ENCODE measurements at places on chromosomes 2 and 18. TPM values are rescaled to one million over a fixed set of nuclear protein-coding genes. Genes with fewer than 3 reads are reported as not detected.
A peak's percentile ranks its signal among the peaks of the same experiment; 100 is the strongest.

- DNase-seq, result no peak
Measured at GRCh38 chr2:66534461-66534860, 99.5 kb downstream of the MEIS1 start.

DNA sequence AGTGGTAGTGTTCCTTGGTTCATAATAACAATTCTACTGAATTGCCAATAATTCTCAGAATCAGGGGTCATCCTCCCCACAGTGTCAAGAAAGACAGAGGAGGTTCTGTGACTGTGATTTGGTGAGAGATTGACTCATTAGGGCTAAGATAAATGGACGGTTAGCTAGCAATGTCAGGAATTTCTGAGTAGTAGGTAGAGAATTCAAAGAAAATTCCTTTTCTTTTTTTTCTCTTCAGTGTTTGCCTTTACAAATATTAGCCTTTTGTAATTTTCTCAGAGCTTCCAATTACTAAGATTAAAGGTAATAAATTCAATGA is 16.8 kb upstream of the CRIM1 start:
- DNase-seq, result no peak

DNA sequence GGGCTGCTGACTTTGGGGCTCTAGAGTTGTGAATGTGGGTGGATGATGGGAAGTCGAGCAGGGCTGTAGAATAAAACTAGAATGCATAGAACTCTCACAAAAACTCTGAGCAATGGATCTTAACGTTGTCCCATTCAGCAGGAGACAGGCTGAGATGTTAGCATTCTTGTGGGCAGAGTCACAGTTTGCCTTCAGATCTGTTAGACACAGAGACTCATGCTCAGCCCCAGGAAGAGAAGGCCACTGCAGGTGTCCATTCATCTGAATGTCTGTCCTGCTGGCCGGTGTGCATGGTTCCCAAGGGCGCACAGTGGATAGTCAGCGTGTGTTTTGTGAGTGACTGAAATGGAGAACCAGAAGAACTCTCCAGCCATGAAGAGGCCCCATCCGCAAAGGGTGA is 111.3 kb downstream of the TSN start:
- DNase-seq, result no peak

GRCh38 chr2:206981739-206982340 is 42.5 kb downstream of the CPO start:
- DNase-seq, result peak; percentile 89

DNA sequence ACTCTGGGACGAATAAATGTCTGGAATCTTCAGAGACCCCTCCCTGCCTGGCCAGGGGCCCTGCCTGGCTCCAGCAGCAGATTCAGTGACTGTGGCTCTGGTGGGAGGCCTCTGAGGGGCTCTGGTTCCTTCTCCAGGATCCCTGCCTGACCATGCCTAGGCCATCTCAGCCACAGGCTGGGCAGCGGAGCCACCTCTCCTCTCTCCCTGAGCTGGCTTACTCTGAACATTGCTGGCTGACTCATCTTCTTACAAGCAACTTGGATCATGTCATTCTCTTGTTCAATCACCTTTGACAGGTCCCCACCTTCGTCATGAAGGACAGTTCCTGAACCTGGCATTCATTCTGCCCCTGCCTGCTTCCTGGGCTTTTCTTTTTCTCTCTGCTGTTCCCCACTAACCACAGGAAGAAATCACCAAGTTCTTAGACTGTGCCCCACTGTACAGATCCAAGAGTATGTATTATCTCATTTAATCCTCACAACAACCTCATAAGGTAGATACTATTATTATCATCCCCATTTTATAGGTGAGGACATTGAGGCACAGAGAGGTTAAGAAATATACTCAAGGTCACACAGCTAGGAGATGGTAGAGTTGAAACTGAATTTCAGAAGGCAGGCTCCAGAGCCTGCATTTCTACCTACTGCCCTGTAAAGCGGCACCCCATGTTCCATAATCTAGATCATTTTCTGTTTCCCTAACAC is 155.5 kb upstream of the SMAD2 start:
- DNase-seq, result no peak

DNA sequence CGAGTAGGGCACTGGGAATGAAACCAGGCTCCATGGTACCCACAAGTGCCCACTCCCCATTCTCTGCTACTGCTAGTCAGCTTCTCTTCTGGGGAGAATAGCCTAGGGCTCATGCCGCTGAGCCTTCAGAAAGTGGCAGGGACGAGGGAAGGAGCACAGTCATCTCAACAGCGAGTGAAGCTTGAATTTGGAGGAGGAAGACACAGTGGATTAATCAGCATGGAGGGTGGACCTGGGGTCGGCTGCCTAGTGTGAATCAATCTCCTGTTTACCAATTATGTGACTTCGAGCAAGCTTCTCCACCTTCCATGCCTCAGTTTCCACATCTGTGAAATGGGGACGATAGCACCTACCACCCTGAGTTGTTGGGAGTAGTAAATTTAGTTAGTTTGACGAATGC is 157.0 kb downstream of the SEPTIN10 start:
- DNase-seq, result no peak

Gene DOCK10
- total RNA-seq, result not detected

Gene NCOA1
- total RNA-seq, result 16.9 TPM

Gene ASXL3
- 0.56 TPM for total RNA-seq

Gene NEU2
- not detected for total RNA-seq

Data from endodermal cell (in vitro differentiated cells).